ENCODE measurements at places on chromosomes 4 and X.

DNA sequence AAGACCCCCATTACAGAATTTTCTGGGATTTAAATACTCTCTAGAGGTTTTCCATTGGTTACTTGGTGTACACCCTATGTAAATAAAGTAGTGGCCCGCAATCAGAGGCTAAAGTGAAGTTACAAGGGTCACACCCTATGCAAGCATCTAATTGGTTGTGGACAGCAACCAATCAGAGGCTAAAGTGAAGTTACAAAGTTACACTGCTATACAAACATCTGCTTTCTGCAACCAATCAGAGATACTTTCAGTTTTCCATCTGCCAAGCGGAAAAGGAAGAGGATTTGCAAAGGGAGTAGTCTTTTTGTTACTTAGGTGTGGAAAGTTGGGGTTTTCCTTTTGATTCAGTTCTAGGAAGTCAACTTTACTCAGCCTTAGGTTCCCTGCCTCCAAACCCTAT is 2.0 kb upstream of the ATRX start:
- DNase-seq, result peak; percentile 3

DNA sequence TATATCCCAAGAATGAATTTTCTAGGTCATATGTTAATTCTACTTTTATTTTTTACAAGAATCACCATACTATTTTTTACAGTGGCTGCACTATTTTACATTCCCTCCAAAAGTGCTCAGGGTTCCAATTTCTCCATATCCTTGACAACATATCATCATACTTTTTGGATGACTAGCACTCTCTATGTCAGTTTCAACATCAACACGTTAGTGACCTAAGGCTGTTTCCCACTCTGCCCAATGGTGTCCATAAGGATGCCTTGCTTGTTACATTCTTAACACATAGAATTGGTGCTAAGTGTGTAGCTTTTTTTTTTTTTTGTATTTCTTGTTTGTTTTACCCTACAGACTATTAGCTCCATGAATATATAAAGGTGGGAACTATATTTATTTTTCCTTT is 175.4 kb downstream of the PCDH10 start:
- DNase-seq, result no peak

DNA sequence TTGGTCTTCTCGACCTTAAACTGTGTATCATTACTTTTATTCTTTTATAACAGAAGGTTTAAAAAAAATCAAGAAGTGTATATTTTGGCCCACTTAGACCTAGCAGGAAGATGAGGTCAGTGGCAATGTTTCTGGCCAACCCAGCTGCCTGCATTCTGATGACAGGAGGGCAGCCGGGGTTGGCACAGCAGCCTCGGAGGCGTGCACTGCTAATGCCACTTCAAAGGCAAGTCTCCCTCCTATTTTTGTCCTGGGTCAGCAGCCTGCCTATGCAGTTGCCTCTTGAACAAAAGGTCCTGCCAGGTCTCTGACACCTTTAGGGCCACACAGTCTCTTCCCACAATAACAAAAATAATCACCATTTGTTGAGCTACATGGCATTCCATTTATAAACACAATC is 89.4 kb upstream of the MYOZ2 start:
- peak; percentile 29 for DNase-seq

DNA sequence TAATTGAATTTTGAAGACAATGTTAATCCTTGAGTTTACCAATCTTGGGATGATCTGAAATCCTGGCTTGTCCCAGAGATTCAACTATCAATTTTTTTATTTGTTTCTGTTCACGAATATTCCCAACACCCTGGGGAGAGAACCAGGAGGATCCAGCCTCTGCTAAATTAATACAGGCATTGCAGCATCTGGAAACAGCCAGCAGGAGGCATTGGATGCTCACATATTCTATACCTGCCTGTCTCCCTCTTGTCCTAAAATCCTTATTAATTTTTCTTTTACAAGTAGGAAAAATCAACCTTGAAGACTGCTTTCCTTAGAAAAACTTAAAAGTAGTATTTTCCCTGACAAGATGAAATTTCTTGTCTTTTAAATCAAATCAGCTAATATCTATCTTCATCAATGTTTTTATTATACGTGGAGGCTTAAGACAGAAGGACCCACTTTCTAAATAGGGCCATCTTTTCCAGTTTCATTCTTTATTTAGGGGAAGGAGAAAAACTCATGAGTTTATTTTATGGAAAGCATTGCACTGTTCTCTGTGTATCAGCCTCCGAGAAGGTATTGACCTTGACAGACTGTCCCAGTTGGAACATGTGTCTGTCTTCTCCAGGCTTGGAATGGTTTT is 102.4 kb downstream of the CLNK start:
- DNase-seq, result peak; percentile 26

GRCh38 chrX:17563515-17563914 is 173.8 kb upstream of the SCML1 start:
- no peak for DNase-seq

Measured in hindlimb muscle (tissue), 1 donor.